SK-N-SH treated with all-trans-retinoic acid at 6 μM for 48 hours (cell line): ENCODE measurements at places on chromosomes 2 and 18.
A peak's percentile ranks its signal among the peaks of the same experiment; 100 is the strongest.

DNA sequence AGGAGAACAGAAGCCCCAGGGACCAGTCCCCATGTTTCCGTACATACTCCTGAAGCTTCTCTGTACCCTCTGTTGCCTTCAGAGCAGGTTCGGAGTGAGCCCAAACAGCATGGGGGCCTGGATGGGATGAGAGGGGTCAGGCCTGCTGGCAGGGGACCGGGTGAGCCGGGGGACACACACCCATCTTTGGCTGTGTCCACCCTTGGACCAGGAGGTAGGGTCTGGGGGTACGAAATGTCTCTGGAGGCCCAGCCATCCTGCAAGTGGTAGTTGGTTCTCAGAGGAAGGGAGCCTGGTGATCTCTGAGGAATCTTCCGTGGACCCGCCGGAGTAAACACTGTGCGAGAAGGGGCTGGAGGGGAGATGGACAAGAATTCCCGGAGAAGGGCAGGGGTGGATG lies 15.3 kb downstream of the FBLN7 start:
- ATAC-seq = no peak

GRCh38 chr2:195352581-195352980 lies 304.4 kb upstream of the SLC39A10 start:
- ATAC-seq = no peak

- ATAC-seq = no peak
These were observed 508.9 kb upstream of the TCF4 start for GRCh38 chr18:56096861-56097260.

GRCh38 chr2:136243638-136244535 lies 125.9 kb upstream of the CXCR4 start:
- ATAC-seq = no peak

GRCh38 chr2:191453761-191454160 lies 208.6 kb downstream of the MYO1B start:
- ATAC-seq = no peak

DNA sequence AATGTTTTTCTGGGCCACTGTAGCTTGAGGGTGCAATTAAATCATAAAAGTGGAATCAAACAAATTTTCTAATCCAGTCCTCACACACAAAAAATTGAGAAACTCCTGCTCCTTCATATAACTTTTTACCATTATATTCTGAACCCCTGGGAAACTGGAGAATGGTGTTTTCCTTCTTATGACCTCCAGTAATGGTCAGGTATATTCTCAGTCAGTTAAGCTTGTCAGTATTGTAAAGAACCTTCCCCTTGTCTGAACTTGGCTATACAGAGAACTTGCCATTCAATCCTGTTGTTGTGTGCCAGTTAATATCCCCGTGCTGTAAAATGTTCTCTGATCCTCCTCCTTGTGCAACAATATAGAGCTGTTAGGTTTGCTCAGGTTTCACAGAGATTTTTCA lies 39.5 kb downstream of the ZNF804A start:
- no peak for ATAC-seq

DNA sequence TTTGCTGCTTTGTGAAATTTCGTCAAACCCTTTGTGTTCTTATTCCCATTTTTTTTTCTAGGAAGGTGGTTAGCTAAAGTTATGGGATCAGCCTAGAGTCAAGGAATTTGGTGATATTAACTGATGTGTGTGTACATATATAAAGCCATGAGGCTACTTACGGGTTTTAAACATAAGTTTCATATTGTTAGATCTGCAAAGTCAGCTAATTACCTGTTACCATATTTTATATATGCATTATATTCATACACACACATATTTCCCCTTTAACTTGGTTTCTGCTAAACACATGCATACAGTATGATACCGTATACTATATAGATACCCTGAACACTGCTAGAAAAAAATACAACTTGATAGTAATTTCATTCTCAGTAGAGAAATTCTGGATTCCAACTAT lies 241.0 kb downstream of the NYAP2 start:
- ATAC-seq = no peak

DNA sequence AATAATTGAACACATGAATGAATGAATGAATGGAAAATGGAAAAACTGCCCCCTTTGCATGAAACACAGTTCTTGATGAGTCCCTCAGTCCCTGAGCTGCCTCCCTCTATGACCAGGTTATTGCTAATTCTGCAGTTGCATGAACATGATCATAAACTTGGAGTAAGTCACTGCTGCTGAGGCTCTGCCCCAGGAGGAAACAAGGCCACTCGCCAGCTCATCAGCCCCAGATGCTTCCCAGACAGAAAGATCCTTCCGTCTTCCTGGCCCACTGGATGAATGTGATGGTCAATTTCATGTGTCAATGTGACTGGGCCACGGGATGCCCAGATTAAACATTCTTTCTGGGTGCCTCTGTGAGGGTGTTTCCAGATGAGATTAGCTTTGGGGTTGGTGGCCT lies 16.4 kb downstream of the GPR45 start:
- ATAC-seq = no peak

- ATAC-seq = no peak
These were observed 84.4 kb upstream of the LYPD1 start for GRCh38 chr2:132754392-132754791.

DNA sequence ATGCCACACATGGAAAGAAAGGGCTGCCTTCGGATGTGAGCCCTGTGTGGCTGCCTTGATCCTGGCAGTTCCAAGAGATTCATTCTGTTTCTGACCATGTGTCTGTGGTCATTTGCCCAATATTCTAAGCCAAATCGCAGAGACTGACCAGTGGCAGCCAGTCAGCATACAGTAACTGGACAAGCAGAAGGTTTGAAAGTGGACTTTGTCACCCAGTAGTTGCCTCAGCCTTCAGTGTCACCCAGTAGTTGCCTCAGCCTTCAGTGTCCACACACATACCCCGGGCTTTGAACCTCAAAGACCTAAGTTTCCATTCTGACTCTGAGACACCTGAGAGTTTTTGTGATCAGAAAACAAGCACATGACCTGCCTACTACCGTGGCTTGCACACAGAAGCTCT lies 5.0 kb downstream of the RFX8 start:
- ATAC-seq = no peak

DNA sequence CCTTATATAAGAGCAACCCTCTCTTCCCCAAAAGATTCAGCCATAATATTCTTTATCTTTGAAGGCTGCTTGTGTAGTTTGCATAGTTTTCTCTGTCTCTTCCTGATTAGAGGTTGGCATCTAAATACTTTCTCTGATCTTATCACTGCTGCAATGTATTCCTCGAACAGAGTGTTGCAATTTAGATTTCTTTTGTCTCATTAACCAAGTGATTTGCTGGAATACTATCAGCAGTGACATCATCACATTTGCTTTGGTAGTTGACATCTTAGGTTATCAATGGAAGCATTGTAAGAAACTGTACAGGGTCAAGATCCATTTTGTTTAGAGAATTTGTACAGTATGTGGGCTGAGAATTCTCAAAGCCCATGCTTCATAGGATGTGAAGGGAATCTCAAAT lies 72.0 kb upstream of the NEUROD1 start:
- ATAC-seq = no peak

DNA sequence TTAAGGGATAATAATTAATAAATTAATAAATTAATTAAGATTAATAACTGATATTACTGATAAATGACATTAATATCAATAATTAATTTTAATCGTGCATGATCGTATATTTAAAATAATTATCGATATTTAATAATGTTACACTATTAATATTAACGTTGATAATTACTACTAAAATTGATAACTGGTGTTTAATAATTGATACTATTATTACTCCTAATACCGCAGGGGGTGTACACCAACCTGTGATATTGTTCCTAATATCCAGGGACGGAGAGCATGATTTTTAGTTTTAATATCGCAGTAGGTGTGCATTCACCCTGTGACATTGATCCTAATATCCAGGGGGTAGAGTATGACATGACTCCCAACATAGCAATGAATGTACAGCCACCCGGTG lies 1930.8 kb downstream of the SUCLG1 start:
- ATAC-seq = no peak

GRCh38 chr2:96092573-96092877 lies 23.8 kb downstream of the ADRA2B start:
- ATAC-seq = no peak

DNA sequence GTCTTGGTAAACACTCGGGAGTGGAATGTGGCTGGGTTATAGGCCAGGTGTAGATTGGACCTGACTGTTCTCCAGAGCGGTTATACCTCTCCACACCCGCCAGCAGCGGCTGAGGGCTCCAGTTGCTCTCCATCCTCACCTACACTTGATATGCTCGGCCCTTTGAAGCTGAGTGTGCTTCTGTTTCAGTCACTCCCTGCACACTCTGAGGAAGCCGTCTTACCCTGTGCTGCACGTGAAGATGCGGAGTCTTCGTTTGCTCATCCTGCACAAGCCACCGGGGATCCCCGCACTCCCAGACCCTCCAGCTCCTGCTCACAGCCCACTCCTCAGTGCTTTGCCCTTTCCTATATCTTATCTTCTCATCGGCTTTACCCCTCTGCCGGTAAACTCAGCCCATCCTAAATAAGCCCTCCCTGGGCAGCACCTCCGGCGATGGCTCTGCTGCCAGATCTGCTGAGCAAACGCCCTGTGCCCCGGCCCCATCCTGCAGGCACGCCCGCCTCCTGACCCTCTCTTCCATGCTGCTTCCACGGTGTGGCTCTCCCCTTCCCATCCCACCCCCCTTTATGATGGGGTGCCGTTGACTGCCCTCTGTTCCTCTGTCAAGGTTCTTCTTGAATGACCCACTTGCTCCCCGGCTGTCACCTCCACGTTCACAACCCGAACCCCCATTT lies 47.3 kb upstream of the ODC1 start:
- ATAC-seq = no peak

GRCh38 chr2:132991471-132992045 lies 321.6 kb upstream of the LYPD1 start:
- ATAC-seq = no peak

GRCh38 chr2:230739961-230740360 lies 27.3 kb downstream of the CAB39 start:
- ATAC-seq = no peak

- no peak for ATAC-seq
These were observed 308.6 kb downstream of the RNF144A start for GRCh38 chr2:7225848-7226247.

DNA sequence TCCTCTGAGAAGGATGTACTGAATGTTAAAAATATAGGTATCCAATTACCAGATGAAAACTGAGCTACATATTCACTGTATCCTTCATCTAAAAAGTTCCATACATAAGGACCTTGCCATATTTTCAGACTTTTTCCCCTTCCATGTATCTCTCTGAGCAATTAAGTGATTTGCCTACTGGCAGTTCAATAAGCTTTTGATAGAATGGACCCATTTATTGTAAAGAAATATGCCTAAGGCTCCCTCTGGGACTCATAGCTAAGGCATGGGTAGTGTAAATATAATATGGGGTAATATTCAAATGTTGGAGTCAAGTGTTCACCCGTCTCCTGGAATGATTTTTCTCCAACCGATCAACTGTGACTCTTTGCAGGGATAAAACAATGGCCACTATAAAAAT lies 135.4 kb upstream of the FSHR start:
- ATAC-seq = no peak

DNA sequence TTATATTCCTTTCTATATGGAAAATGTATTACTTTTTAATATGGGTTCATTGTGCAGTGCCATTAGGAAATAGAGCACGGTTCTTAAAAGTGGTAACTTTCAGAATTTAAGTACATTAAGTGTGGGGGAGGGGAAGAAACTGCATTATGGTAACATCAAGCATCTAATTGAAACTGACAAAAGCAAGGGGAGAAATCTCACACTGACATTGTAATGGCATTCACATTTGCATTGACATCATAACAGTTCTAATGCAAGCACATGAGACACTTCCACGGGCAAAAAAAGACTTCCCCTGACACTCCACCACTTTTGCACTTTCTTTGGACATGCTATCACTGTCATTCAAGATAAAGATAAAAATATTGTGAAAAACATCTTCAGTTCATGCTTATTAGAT lies 431.3 kb upstream of the SMIM21 start:
- no peak for ATAC-seq

DNA sequence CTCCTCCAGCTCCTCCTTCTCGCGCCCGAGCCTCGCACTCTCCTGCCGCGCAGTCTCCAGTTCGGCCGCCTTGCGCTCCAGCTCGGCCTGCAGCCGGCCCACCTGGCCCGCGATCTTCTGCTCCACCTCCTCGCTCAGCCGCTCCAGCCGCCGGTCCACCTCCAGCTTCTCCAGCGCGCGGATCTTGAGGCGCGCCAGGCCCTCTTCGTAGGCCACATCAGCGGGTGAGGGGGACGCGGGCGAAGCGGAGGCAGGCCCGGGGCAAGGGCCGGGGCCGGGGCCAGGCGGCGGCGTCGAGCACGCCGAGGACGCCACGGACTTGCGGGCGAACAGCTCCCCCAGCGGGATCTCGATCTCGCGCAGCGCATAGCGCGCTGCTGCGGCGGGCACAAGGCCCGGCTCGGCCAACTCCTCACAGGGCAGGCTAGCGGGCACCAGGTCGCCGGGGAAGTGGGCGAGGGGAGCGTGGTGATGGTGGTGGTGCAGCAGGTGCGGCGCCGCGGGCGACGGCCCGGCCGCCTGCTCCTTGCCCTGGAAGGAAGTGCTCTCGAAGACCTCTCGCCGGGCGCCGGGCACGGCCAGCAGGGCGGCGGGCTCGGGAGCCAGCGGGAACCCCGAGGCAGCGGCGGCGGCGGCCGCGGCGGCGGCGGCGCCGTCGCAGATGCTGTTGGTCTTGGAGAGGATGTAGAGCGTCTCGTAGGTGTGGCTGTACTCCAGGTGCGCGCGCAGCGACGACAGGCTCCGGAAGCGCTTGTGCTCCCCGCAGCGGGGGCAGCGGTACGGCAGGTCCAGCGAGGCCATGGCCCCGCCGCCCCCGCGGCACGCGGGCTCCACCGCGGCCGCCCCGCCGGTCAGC lies 15.2 kb downstream of the FBXO41 start:
- no peak for ATAC-seq

GRCh38 chr2:119431155-119431975 lies at the start of gene TMEM37:
TMEM37 (plus strand) TSS chr2:119431854; CDS start chr2:119431904, 50 bp downstream.
- ATAC-seq = peak; percentile 88

- ATAC-seq = no peak
These were observed 291.8 kb upstream of the RGPD4 start for GRCh38 chr2:107534926-107535325.

- ATAC-seq = peak; percentile 46
These were observed 498.6 kb downstream of the CCDC85A start for GRCh38 chr2:56682397-56682760.

DNA sequence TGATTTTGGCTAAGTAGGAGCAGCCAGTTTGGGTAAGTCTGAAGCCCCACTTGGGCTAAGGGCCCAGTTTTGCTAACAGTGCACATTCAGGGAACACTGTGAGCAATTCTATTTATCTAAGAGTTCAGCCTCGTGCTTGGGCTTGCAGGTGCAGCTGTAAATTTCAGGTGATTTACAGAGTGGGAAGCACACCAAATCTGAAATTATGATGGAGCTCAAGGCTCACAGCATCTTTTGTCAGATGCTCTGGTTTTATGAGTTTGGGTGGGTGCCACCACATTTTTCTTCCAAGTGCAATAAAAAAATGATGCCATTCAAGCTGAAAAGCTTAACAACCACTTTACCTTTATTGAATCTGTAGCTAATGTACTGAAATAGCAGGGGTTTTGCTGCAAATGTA lies 671.2 kb downstream of the LRRTM4 start:
- no peak for ATAC-seq

DNA sequence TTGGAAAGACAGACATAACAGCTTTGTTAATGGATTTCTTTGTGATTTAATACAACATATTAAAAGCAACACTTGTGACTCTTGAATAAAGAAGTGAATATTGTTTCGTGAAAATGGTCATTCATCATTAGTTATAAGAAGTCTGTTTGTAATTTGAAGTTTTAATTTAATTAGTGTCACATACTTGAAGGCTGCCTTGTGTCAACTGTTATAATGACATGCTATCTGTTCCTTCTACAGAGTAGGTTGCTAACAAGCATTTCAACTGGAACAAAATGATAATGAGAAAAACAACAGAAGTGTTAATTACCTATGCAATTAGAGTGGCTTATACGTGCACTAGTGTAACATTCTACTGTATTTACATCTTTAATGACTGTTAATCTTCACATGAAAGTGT lies 624.7 kb downstream of the LRP1B start:
- no peak for ATAC-seq
